Fibroblast of lung (primary cell): ENCODE measurements at places on chromosomes 3 and 15. TPM values are rescaled to one million over a fixed set of nuclear protein-coding genes. Genes with fewer than 3 reads are reported as not detected.

DNA sequence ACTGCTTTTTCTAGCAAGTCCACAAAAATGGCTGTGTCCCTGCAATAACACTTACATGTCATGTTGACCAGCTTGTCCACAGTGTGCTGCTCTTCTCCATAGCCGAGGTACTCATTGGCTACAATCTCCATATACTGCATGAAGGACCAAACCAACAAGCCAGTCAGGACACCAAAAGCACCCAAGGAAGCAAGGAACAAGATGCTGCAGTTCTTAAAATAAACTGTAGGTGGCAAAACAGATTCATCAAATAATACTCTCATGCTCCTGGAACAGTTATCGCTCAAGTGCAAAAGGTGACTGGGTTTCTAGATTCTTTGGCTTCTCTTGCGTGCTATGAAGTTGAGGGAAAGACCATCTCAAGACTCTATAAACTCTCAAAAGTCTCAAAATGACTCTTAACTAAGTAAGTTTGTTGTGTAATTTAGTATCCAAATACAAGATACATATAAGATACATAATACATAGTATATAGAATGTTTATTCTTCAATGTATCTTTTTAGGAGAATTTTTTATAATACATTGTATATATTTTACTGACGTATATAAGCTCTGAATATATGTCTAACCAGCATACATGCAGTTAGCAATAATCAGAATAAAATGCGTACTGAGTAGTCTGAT lies 57.0 kb downstream of the NEK10 start:
- no peaks in the 10 kb centered on the region for H3K36me3 ChIP-seq
- no peaks in the 10 kb centered on the region for H3K27me3 ChIP-seq
- peak overlapping the region; percentile 45 for H3K27ac ChIP-seq
- H3K4me3 ChIP-seq: no peak overlapping the region
- DNase-seq: peak; percentile 79
- H3K4me1 ChIP-seq: peaks cover 7% of the 10 kb centered on the region

DNA sequence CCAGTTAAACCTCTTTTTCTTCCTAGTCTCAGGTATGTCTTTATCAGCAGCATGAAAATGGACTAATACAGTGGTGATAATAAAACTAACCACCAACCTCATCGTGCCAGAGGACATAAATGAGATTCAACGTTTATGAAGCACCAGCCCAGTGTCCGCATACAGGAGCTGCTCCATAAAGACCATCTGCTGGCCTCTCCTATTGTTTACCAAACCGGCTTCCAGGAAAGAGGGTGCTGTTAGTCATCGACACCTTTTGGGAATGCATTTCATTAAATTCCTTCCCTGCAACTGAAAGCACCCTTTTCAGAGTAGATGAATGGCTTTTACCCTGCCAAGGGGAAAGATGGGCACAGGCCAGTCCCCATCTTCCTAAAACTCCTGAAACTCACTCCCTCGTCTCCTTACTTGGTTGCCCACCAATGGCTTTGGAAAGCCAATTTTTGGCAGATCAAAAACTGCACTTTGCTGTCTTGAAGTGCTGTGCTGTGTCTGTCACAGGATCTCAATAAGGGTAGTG lies 122.1 kb downstream of the AQP9 start:
- H3K4me1 ChIP-seq: peaks cover 3% of the 10 kb centered on the region
- no peak overlapping the region for H3K27ac ChIP-seq
- H3K27me3 ChIP-seq: no peaks in the 10 kb centered on the region
- DNase-seq: no peak
- no peaks in the 10 kb centered on the region for H3K36me3 ChIP-seq
- no peak overlapping the region for H3K4me3 ChIP-seq

DNA sequence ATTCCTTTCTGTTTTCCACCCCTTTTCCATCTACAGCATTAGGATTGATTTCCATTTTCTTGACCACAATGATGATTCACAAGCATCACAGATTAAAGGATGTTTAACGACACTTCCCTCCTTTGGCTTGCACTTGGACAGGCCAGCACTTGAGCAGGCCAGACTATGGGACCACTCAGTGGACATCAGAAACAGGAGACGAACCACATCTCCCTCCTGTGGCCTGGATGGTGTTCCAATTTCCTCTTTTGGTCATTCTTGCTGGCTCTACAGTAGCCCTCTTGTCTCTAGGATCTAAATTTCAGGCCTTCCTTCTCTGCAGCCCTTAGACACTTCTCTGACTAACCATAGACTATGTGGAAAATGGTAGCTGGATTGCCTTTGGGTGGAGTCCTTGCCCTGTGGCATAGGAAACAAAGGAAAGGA lies 78.8 kb upstream of the BOC start:
- no peak overlapping the region for H3K4me3 ChIP-seq
- H3K36me3 ChIP-seq: no peaks in the 10 kb centered on the region
- peak; percentile 55 for DNase-seq
- H3K4me1 ChIP-seq: peaks cover 3% of the 10 kb centered on the region
- H3K27ac ChIP-seq: no peak overlapping the region
- no peaks in the 10 kb centered on the region for H3K27me3 ChIP-seq

DNA sequence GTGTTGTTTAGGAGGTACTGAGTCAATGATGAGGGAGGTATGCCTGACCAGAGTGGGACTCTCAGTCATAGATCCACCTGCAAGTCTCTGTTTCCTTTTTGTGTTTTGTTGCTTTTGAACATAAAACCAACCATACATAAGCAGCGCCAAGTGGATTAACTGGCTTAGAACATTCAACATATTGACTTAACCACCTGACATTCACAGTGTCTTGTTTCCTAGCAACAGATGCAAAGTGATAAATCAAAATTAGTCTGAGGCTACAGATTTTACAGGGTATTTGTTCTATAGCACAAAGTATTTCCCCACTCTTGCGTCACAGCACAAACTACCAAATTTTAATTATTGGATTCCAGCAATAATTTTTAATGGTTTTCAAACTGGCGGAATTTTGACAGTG lies 283.8 kb downstream of the BBX start:
- no peak overlapping the region for H3K4me3 ChIP-seq
- H3K36me3 ChIP-seq: peaks cover 5% of the 10 kb centered on the region
- peaks cover 4% of the 10 kb centered on the region for H3K4me1 ChIP-seq

GRCh38 chr3:51954713-51955112 lies 468 bp upstream of the GPR62 start:
- no peak for DNase-seq
- peaks cover 5% of the 10 kb centered on the region for H3K27me3 ChIP-seq
- H3K4me3 ChIP-seq: no peak overlapping the region
- no peaks in the 10 kb centered on the region for H3K4me1 ChIP-seq
- no peak overlapping the region for H3K27ac ChIP-seq
- H3K36me3 ChIP-seq: peaks cover 6% of the 10 kb centered on the region

DNA sequence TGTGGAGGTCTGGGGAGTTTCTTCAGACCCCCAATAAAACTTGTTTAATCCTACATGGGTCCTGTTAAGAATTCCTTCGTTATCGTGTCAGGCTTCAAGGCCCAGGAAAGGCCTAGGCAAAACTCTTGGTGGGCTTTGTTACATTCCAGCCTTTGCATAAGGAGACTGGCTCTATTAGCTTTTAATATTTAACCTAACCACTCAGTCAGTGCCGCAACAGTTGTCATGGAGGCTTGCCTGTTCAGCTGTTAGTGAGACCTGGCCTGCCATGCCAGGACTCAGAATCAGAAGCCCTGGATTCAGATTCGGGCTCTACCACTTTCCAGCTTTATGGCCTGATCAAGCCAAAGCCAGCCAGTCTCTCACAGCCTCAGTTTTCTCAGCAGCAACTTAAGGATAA lies 19.6 kb downstream of the EIF1B start:
- no peaks in the 10 kb centered on the region for H3K27me3 ChIP-seq
- H3K36me3 ChIP-seq: no peaks in the 10 kb centered on the region
- no peak overlapping the region for H3K4me3 ChIP-seq
- H3K4me1 ChIP-seq: no peaks in the 10 kb centered on the region
- no peak overlapping the region for H3K27ac ChIP-seq

DNA sequence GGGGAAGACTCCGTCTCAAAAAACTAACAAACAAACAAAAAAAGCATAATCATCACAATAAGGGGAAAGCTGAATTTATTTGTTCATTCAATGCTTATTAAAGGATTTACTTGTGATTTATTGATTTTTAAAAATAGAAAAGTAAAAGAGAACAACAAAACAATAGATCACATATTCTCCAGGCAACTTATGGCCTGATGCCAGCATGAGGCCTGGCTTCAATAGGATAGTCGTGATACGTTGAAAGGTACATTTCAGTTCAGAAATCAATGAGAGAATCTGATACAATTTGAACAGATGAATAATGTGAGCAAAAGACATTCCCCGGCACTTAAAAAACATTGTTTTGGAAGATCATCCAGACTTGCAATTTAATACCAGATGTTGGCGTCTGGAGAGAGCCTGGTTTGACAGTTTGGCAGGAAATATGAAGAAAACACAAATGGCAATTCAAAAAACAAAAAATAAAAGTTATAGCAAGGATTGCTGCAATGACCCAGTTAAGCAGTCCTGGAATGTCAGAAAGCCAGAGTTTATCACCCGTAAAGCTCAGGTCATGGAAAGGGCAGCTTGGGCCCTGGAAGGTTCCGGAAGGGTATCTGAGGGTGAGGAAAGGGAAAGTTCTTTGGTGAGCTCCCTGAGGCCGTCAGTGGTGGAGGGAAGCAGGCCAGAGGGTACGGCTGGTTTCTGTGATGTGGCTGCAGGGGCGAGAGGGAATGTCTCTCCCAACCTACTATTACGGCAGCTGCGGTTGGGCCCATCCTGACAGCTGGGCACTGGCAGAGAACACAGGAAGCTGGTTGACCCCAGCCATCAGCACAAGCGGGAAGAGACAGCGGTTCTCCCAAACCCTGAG lies 230.2 kb upstream of the HES1 start:
- H3K36me3 ChIP-seq: no peaks in the 10 kb centered on the region
- peak; percentile 23 for DNase-seq
- peaks cover 2% of the 10 kb centered on the region for H3K27me3 ChIP-seq
- H3K27ac ChIP-seq: no peak overlapping the region
- H3K4me3 ChIP-seq: no peak overlapping the region

Gene MYLK
- total RNA-seq: 740 and 941 TPM in 2 replicates
